ENCODE measurements at places on chromosomes 12 and 14.

DNA sequence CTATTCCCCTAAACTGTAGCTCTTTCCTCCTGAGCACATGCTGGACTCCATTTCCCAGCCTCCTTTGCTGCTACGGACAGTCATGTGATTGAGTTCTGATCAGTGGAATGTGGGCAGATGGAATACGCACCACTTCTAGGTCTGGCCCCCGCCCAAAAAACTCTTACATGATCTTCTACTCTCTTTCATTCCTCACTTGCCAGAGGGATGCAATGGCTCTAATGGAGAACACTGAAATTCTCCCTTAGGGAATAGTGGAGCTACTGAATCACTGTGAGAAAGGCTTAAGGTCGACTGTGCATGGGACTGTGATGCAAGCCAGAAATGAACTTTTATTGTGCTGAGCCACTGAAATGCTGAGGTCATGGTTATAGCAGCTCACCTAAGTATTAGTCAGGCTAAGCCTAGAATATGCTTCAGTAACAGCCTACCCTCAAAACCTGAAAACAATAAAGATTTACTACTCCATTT is 13.0 kb upstream of the TMED2 start:
- peak; percentile 44 for DNase-seq

DNA sequence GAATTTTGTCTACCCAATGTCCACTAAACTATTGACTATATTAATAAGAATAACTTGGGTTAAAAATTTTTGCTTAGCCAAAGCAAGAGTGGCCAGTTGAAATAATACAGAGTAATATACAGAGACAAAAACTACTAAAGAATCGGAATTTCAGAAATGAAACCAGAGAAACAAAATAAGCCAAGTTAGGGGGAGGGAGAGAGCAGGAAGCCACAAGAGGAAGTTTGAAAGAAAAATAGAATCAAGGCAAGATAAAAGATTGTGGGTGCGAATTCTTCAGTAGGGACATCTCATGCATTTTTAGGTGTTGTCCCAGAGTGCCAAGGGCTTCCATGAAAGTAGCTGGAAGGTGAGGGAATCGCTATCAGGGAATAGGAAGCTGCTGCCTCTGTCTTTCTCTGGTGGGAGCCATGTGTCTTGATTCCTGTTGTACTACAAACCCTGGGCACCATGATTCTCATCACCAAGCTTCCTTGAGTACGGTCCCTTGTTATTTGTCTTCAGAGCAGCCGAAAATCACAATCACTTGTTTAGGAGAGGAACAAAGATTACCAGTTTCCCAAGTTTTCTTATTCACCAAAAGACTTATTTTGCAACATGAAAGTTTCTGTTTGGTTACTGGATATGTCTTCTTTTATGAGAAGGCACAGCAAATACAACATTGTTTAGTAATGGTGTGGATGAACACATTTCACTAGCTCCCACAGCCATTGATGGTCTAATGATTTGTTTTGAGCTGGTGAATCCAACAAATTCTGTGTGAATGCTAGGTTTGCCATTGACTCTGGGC is 16.7 kb downstream of the NEUROD4 start:
- no peak for DNase-seq

DNA sequence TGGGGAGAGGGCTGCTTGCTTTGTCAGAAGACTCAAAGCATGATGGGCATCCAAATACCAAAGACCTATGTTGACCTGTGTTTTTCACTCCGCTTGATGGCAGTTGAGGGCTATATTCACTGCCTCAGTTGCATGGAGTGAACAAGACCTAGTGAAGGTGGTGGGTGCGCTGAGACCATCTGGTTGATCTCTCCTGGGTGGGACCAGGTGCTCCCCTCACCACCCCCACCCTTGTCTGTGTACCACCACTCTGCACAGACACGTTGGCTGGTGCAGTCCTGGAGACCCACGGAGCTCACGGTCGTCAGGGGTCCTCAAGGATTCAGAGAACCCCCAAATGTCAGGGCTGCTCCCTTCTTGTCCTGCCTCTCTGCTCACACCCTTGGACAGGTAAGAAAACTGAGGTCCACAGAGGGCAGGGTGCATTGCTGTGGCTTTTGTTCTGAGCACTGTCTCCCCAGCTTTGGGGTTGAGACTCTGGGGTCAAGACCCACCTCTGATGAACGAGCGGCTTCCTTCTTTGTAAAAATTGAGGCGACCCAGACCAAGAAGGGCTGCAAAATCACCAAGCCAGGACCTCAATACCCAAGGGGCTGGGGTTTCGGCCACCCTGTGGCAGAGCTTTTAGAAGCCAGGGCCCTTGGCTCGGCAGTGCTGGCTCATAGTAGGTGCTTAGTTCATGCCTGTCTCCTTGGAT is 166.3 kb upstream of the RTL1 start:
- no peak for DNase-seq

- DNase-seq: no peak
Measured at GRCh38 chr14:26104717-26105116, 493.1 kb downstream of the NOVA1 start.

DNA sequence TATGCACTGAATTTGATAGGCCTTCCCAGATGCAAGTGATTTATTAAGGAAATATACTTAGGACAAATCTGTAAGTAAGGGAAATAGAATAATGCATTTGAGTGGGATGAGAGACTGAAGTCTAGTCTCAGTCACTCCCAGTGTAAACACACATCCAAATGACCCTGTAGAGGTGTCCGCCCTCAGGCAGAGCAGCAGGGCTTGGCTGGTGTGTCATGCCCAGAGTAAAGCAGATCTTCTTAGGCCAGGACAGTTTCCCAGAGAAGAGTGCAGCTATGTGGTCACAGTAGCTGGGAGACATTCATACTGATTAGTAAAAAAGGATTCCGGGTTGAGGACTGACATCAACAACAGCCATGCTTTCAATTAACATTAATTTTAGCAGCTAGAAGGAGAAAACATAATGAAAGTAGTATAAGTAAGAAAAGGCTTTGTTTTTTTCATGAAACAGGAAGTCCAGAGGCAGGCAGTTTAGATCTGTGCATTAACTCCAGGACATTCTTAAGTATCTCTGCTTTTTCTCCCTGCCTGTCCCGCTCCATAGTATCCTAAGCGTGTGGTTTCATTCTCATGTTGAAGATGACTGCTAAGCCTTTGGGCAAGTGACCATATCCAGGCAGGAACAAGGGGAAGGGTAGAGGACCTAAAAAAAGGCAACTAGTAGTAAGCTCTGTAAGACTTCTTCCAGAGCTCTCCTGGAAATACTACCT is 35.7 kb downstream of the CNTN1 start:
- no peak for DNase-seq

DNA sequence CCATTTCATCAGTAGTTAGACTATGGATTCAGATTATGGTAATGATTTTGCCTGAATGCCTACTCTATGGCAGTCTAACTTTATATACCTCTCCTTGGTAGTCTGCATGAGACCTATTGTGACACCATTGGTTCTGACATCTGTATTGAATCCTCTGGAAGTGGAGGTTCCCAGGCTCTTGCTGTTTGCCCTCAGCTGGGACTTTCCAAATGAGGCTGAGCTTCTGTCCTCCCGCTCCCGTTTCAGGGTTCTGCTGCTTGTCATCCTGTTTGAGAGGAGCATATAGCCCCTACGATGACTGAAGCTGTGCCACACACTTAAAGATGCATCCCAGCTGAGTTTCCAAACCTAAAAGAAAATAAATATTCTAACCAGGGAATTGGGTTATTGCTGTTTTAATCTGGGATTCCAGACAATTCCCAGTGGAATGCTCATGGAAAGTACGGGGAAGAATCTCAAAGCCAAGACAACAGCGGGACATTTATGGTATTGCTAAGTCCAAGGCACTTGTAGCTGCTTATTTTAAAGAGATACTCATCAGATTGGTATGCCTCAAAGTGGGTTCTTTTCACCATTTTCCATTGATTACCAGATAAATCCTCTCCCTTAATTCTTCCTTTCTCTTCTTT is 105.9 kb downstream of the ETV6 start:
- DNase-seq: no peak

- no peak for DNase-seq
Measured at GRCh38 chr12:104459368-104459909, 2.7 kb downstream of the CHST11 start.

- no peak for DNase-seq
Measured at GRCh38 chr12:109892748-109893147, 7.3 kb upstream of the TCHP start.

DNA sequence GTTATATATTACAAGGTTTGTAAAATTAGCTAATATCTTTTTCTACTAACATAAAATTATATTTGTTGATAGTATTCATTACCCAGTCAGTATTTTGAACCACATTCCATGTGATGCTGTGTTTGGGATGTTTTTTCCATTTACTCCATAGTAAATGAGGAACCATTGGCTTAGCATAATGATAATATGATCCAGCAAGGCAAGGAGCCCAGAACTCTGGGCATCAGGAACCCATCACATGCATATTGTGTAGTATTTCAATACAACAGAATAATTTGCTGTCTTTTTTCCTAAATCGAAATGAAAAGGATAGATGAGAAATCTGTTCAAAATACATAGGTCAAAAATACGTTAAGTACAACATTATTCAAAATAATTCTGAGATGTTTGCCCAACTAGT is 48.7 kb upstream of the GARIN2 start:
- DNase-seq: no peak

- no peak for DNase-seq
Measured at GRCh38 chr12:18546399-18546798, 191.4 kb downstream of the PLCZ1 start.

DNA sequence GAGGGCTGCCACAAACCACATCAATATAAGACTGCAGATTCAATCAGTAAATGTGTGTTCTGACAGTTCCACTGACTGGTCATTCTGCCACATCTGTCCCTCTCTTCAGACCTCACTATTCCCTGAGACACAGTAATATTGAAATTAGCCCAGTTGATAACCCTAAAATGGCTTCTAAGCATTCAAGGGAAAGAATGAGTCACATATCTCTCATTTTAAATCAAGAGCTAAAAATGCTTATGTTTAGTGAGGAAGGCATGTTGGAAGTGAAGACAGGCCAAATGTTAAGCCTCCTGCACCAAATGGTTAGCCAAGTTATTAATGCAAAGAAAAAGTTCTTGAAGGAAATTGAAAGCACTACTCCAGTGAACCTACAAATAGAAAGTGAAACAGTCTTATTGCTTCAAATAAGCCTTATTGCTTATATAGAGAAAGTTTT is 24.5 kb upstream of the KIF21A start:
- no peak for DNase-seq

DNA sequence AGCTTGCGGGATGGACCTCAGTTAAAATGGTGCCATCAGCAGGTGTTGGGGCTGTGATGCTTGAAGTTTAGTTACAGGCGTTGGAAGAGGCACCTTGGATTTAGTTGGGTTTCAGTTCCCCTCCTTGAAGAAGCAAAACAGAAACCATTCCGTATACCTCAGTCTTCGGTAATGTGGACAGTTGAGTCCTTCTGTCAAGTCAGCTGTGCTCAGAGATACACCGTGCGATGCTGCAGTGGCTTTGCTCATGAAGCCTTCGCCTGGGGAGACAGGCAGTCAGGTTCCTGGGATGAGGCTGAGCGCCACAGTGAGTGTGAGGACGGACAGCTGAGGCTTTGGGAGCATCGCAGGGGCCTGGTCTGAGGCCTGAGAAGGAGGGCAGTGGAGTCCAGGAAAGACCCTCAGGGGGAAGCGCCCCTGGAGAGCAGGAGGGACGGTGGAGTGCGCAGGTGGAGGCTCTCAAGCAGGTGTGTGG is 7.4 kb downstream of the RAN start:
- DNase-seq: no peak

DNA sequence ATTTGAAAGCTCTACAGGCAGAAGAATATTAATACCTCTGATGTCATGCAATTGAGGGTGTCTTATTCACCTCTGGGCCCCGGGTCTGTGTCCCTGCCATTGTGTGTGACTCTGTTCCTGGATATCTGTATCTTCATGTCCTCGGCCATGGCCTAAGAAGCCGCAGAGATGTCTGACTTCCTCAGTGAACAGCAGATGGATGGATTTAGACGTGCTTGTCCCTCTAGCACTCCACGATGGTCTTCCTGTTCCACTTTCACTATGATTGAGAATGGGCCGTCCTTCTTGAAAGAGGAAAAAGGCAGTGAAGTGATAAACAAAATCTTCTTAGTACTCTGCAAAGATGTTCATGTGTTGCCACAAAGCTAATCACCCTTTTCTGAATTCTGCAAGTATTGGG is 217.4 kb downstream of the SLC41A2 start:
- DNase-seq: no peak

GRCh38 chr12:111330800-111331752 is 37.8 kb downstream of the PHETA1 start:
- DNase-seq: no peak

DNA sequence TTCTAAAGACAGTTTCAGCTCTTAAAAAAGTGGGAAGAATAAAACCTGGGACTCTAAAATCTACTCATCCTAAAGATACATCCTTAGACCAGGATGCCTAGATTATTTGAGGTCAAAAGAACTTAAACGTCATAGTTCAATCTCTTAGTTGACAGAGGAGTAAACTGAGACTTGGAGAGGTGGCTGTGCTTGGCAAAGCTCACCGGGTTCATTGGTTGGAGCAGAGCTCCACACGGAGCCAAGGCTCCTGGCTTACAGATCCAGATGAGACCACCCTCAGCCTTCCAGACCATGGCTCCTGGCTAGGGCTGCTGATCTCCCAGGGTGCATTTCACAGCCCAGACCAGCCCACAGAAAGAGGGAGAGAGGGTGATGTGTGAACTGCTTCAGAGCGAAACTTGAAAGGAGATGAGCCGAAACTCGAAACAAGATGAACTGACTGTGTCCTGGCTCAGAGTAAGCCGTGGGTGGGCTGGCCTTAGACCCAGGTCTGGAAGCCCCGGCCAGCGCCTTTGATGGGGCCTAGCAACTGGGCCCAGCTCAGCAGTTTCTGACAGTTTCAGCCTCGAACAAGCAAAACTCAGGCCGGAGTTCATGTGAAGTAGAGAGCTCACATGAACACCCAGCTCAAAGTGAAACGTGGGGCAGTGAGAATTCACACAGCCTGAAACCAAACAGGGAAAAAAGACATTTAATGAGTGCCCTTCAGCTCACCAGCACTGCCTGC is 1044.8 kb downstream of the BCL11B start:
- no peak for DNase-seq

GRCh38 chr12:118302053-118302452 is 70.7 kb downstream of the TAOK3 start:
- DNase-seq: no peak

DNA sequence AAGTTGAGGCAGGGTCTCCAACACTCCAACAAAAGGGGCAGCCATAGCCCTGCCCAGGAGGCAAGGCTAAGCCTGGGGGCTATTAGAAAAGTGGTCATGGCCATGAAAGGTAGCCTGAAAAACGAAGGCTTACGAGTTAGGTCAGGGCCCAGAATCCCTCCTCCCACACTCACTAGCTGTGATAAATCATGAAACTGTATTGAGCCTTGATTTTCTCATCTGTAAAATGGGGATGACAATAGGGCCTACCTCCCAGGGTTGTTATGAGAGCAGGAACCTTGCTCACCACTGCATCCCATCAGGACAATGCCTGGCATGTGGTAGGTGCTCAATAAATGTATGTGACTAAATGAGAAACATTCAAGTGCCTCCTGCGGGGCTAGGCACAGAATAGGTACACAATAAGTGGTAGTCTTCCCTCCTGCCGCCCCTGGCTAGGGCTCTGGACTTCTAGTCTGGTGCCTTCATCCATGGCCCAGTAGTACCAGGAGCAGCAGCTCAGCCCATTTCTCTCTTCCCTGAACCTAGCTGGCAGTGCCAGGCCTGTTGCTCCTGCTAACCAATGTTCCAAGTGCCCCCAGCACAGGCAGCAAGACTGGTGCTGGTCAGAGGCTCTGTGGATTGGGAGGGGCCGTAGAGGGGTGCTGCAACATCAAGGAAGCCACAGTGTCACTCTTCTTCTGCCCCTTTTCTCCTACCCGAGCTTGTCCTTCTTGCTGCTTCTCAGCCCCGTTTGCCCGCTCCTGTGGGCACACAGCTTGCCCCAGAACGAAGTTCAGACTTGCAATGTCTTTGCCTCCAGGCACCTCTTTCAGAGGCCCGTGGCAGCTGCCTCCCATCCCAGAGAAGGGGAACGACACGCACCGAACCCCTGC is 7.8 kb downstream of the PGF start:
- no peak for DNase-seq

Measured in GOT3 (cell line).